ENCODE measurements at places on chromosomes 5 and 9. TPM values are rescaled to one million over a fixed set of nuclear protein-coding genes. Genes with fewer than 3 reads are reported as not detected.

Gene CAVIN4
- total RNA-seq: 1.4 TPM

Gene DOK3
- 2.0 TPM for total RNA-seq

Gene CD274
- 44.7 TPM for total RNA-seq

Gene RGS3
- 424 TPM for total RNA-seq

Gene PCDHA3
- total RNA-seq: 0.18 TPM

Gene ANGPTL2
- 17.8 TPM for total RNA-seq

Gene ARID3C
- 0.13 TPM for total RNA-seq

Gene FYB1
- total RNA-seq: not detected

Gene ARL14EPL
- 0.39 TPM for total RNA-seq

Gene PELO
- 18.4 TPM for total RNA-seq

GRCh38 chr9:135504262-135505243 is 4.1 kb downstream of the MRPS2 start:
- DNase-seq: peak; percentile 30

GRCh38 chr9:128713941-128714573 is 9.9 kb downstream of the ZDHHC12 start:
- DNase-seq: no peak

GRCh38 chr5:145521066-145521465 is 314.1 kb downstream of the PRELID2 start:
- no peak for DNase-seq

DNA sequence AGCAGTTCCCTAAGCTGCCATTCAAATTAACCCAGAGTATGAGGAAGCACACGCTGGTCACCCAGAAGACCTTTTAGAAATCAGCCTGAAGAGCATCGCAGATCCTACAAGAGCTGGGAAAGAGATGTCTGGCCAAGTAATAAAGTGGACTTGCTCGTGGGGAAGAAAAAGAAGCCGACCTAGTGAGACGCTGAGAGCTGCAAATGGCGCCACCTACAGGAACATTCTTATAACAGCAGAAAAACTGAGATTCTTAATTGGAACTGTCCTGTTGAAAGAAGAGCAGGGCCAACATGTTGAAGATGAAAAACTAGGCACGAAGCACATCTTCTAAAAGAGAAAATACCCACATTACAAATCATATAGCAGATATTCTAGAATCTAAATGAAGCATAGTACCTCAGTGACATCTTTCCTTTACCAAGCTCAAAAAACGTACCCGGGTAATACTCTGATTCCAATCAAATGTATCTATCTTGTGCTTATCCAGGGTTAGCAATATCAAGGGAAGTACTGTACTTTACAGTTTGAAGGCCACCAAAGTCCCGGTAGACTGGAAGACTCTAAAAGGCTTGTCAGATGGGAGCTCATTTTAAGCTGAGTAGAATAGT is 3.9 kb upstream of the GNAQ start:
- peak; percentile 57 for DNase-seq

DNA sequence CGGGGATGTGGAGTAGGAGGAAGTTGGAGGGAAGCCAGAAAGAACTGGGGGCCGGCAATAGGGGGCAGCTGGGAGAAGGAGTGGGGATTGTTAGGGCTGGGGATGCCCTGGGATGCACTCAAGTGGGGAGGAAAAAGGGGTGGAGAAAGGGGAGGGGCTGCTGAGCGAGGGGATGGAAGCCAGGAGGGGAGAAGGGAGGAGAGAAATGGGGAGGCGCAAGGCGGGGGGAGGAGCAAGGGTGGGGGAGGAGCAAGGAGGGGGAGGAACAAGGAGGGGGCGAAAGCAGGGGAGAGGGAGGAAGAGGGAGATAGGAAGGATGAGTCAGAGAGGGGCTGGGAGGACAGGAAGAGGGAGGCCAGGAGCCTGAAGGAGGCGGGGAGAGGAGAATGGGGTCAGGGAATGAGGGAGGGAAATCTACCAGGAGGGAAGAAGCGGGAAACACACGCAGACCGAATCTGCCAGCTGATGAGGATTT is 1.6 kb downstream of the IRX4 start:
- no peak for DNase-seq

DNA sequence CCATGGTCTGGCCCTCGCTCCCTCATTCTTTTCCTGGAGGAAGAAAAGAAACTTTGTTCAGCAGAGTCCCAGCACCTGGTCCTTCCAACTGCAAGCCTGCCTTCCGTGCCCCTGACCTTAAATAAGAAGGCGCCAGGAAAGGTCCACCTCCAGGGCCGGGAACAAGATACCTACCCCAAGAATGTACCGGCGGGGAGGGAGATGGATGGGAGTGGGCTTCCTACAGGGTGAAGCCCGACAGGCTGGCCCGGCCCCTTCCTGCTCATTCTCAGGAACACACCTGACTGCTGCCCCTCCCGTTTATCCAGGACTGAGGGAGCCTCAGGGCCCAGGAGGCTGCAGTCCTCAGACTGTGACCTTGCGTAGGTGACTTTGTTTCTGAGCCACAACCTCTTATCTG is 27.3 kb upstream of the GFPT2 start:
- DNase-seq: no peak

DNA sequence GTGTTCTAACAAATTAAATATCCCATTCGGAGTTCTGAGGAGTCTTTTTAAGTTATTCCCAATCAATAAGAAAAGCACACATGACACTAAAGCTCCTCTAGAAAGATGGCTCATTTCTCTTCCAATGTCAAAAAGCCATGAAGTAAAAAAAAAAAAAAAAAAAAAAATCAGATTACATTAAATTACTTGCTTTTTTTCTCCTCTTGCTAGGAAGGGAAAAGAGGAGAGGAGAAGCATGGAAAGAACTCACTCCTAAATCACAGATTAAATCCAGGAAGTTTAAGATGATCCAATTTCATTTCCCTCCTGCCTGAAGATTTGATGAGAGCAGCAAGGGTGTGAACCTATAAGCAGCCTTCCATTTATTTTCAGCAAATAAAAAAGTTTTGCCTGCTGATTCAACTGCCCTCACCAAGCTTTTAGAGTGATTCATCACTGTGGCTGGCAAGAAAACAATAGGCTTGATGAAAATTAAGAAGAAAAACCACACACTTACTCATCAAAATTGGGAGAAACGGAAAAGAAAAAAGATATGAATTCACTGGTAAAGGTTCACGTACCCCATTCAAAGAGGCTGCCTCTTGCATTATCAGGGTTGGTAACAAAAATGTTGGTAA is 19.7 kb downstream of the MYO10 start:
- DNase-seq: peak; percentile 85

DNA sequence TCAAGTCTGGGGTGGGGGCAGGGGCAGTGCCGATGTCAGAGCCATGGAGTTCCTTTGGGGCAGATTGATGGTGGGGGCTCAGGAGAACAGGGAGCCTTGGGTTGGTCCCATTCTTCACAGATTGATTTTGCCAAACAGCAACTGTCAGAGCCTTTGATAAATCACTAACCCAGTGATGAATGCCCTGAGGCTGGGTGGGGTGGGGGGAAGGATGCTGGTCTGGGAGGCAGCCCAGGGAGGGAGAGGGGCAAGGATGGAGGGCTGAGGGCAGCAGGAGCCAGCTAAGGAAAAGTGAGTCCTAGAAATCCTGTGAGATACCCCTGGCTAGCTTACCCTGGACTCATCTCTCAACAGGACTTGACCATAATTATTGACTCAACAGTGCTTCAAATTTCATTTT is 60.1 kb upstream of the ARAP3 start:
- no peak for DNase-seq

DNA sequence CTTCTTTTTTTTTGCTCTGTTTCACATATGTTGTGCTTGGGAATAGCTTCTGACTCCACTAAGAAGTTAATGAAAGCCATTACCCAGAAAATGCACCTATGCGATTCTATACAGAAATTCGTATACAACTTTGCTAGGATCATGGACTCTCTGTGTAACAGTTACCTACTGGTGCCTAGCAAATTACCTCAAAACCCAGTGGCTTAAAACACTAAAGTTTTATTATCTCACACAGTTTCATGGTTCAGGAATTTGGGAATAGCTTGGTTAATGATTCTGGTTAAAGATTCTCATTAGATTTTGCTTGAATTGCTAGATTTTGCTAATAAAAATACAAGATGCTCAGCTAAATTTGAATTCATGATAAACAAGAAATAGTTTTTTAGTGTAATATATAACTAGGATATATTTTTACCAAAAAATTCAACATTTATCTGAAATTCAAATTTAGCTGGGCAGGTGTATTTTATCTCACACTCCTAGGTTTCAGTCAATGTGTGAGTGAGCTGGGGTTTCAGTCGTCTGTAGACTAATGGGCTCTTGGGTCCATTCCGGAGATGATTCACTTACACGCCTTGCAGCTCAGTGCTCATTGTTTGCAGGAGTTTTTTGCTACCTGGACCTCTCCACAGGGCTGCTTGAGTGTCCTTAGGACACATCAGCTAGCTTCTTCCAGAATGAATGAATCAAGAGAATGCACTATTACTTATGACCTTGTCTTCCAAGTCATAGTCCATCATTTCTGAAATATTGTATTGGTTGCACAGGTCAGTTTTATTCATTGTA is 75.1 kb downstream of the MROH2B start:
- DNase-seq: no peak

- no peak for DNase-seq
Observed at GRCh38 chr5:97531549-97531948, 348.5 kb upstream of the RIOK2 start.

- DNase-seq: no peak
Observed at GRCh38 chr9:115278326-115279035, 160.5 kb upstream of the TNC start.

- no peak for DNase-seq
Observed at GRCh38 chr5:684751-685216, 8.4 kb downstream of the TPPP start.

- DNase-seq: no peak
Observed at GRCh38 chr5:23024470-23024869, 171.3 kb upstream of the CDH12 start.

- no peak for DNase-seq
Observed at GRCh38 chr9:22037954-22038690, 29.0 kb upstream of the CDKN2B start.

DNA sequence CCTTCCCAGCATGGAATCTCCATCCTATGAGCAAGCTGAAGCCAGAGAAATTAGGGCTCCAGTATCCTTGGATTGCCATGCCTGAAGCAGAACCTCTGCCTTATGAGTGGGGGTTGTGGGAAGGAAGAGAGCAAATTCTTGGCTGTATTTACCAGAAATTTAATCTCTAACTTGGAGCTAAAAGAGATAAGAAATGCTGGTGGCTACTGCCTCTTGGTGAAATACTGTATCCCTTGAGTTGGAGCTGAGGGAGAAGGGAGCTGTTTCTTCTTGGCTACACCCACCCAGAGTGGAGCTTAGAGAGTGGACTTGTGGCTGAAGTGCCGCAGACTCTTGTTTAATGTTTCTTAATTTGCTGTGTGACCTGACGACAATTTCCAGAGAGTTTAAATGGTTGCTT is 447.3 kb downstream of the ARHGEF28 start:
- no peak for DNase-seq

DNA sequence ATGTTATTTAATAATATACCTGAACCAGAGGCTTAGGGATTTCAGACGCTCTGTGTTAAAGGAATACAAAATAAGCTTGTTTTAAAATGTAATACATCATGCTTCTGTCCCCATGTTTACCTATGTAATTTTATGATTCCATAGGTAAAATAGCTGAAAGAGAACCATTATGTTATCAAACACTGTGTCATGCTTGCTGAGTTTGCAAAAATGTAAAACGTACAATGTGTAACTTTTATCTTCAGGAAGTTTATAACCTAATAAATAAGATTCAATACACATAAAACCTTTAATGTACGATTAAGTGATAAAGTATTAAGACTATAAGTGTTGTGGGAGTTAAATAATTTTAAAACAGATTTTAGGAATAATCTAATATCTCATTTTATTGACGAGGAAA is 94.1 kb downstream of the COMMD10 start:
- no peak for DNase-seq

- DNase-seq: no peak
Observed at GRCh38 chr9:20087481-20087880, 298.6 kb upstream of the SLC24A2 start.

GRCh38 chr9:80028501-80028900 is 456.7 kb downstream of the TLE4 start:
- no peak for DNase-seq

GRCh38 chr5:119318256-119318894 is 37.4 kb upstream of the TNFAIP8 start:
- DNase-seq: no peak

- DNase-seq: no peak
Observed at GRCh38 chr5:140399979-140400729, 1.5 kb upstream of the ANKHD1 start.

- no peak for DNase-seq
Observed at GRCh38 chr9:76657265-76657664, 107.0 kb upstream of the PCA3 start.

DNA sequence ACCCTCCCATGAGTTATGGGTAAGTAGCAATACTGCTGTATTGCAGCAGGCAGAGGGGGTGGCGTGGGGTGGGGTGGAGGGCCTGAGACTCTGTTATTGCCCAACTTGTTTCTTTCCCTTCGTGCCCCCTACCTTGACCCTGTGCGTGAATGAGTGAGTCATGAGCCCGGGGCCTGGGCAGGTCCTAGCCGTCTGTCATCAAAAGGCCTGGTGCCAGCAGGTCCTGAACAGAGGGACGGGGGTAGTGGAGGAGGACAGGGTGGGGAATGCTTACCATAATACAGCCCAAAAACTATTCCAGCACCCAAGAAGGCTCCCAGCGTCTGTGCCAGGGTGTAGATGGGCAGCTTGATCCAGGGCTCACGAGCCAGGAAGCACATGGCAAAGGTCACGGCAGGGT is 4.3 kb downstream of the AQP3 start:
- DNase-seq: no peak

GRCh38 chr9:23907343-23907742 is 81.3 kb upstream of the ELAVL2 start:
- no peak for DNase-seq

DNA sequence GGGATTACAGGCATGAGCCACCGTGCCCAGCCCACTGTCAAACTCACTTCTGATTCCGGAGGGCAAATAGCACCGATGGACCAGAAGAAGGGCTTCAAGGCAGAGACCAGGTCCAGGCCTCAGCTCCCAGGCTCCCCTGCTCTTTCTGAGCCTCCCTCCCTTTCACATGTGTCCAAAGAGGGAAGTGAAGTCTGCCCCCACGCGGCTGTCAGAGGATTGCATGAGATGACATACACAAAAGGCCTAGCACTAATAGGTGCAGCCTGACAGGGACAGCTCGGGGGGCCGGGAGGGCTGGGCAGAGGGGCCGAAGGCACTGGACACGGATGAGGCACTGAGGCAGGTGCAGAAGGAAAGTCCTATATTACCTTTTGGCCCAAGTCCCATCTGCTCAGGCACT is 16.1 kb downstream of the FBP1 start:
- no peak for DNase-seq

DNA sequence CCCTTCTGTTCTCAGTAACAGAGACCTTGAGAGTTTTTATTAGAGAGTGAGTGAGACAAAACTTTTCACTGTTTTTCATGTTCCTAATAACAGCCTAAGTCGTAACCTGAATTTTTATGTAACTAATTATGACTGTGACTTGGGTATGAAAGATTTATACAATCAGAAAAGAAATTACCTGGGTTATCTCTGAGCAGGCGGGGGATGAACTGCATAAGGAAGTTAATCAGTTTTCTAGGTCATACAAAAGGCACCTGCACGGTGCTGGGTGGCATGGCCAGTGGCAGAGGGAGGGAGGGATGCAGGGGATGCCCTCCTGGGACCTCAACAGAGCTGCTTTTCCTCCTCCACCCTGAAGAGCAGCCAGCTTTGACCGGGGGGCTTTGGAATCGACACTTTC is 219.8 kb downstream of the HSPA4 start:
- no peak for DNase-seq

Measured in pulmonary artery endothelial cell (primary cell).